ENCODE measurements at places on chromosomes 5 and 9. TPM values are rescaled to one million over a fixed set of nuclear protein-coding genes. Genes with fewer than 3 reads are reported as not detected.

DNA sequence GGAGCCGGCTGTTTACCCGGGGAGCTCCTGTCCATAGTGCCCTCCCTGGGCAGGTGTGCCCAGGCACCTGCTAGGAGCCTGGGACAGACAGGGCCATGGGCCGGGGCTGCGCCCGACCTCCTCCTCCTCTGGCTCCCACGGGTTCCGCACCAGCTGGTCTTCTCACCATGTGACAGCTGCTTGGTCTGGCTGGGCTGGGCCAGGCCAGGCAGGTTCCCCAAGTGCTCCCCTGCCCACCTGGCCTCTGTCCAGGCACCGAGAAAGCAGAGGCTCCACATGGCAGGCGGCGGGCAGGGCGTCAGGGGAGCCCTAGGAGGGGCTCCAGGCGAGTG, 60.0 kb downstream of the OLFM1 start:
- no peak for DNase-seq

DNA sequence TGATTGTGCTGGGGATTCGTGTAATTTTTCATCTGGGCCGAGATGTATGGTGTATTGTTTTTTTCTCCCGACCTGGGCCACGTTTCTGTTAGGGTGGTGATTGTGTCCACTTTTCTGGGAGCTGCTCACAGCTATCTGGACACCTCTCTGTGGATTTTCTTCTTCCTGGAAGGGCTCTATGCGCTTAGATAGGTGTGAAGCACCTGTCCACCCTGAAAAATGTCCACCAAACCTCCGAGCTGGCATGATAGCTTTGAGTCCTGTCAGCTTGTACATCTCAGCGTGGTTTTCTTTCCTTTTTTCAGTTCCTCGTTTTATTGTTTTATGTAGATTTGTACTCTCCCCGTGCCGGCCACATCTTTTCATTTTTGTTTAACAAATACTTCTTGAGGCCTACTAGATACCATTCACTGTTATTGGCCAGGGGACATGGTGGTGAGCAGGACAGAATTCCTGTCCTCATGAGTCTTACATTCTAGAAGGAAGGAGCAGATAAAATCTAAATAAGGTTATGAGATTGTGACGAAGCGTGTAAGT, 1.1 kb downstream of the UGCG start:
- DNase-seq, result no peak

- peak; percentile 88 for DNase-seq
These were observed 244.2 kb downstream of the FOXD4L6 start for GRCh38 chr9:40884072-40884901.

GRCh38 chr9:89972535-89972934, 367.7 kb downstream of the GADD45G start:
- no peak for DNase-seq

DNA sequence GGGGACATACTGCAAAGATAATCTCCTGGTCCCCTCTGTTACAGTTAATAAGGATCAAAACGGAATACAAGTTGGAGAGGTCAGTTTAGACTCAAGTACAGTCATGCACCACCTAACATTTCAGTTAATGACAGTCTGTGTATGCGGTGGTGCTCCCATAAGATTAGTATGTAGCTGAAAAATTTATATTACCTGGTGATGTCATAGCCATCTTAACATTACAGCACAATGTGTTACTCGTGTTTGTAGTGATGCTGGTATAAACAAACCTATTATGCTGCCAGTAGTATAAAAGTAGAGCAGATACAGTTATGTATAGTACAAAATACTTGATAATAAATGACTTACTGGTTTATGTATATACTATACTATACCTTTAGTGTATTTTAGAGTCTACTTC, 207.9 kb downstream of the GDNF start:
- DNase-seq, result no peak

- DNase-seq, result no peak
These were observed 108.3 kb downstream of the SMIM15 start for GRCh38 chr5:61053937-61054336.

- DNase-seq, result no peak
These were observed 1.7 kb downstream of the ADAMTS16 start for GRCh38 chr5:5141625-5142525.

GRCh38 chr5:137995077-137995748, 37.7 kb downstream of the FAM13B start:
- no peak for DNase-seq

DNA sequence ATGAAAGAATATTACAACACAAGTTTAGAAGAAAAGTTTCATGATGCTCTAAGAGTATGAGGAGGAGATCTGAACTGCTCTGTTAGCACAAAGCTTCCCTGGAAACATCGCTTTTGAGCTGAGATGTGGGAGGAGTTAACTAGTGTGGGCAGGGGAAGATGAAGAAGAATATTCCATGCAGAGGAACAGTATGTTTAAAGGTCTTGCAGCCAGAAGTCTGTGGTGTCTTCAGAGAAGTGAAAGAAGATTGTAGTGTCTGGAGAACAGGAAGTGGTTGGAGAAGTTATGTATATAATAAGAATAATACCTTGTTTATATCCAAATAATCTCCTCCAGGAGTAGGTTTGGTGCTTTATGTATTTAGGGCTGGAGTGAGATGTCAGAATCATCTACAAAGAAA, 406.7 kb downstream of the MAN2A1 start:
- no peak for DNase-seq

DNA sequence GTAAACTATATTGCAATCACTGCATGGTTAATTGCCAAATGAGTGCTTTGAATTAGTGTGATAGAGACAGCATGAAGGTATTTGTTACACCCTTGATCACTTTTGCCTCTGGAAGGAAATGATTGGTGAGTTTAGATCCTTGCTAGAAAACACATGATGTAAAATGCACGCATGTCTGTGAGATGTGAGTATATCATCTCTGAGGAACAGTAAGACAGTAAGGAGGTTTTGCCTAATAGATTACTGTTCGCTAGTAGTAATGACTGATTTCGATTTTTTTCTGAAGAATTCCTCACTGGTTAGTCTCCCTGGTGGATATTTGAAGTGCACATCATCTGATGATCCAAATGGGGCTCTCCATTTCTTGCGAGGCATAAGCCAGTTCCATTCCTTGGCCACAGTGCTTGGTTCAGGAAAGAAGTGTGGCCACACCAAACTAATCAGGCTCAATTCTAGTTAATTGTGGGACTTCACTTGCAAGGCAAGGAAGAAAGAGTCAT, 156.4 kb upstream of the ADRA1B start:
- DNase-seq, result no peak

CEP72 gene
- 2.0 TPM for total RNA-seq

LCN15 gene
- total RNA-seq, result 0.32 TPM

DNA sequence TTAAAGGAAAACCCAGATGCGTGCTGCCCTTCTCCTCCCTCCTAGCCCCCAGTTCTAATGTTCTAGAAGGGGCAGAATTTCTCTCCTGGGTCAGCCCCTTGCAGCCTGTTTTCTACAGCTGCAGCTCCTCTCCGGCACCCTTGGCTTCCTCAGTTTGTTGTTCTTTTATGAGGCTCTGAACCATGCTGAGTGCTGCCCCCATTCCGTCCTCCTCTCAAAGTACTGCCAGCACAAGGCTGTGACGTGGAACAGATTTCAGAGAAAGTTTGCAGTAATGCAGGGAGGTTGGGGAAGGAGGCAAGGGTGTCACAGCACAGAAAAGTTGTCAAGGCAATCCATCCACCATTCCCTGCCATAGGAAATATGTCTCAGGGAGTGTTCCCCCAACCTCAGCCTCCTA, 63.3 kb downstream of the RGS3 start:
- DNase-seq, result no peak

GRCh38 chr9:135883410-135884089, 23.8 kb downstream of the CAMSAP1 start:
- peak; percentile 67 for DNase-seq

DNA sequence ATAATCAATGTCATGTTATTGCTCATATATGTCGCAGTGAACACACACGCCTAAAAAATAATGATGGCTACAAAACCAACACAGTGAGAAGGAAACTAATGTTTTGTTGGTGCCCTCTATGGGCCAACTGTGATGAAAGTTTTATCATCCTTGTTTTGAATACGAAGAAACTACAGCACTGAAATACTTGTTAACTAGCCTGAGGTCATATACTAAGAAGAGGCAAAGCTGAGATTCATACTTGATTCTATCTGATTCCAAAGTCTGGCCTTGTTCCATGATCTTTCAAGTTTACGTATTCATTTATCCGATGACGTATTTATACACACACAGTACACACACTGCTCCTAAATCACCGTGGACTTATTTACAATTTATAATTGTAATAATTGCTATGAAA, 16.1 kb upstream of the DRD1 start:
- DNase-seq, result no peak

DNA sequence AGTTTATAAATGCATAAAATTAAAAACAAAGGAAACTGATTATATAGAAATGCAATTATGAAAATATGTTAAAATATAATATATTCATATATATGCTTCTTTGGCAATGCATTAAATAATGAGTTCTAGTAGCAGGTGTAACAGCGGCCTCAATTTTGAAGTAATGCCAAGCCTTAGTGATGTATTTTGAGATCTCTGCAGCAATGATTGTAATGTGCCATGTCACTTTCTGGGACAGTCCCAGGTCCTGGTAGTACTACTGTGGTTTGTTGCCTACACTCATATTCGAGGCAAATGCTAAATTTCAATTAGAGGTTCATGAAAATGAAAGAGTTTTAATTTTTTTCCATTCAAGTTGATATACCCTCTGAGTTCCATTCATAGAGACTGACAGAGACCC, 75.8 kb upstream of the ORM1 start:
- no peak for DNase-seq

DNA sequence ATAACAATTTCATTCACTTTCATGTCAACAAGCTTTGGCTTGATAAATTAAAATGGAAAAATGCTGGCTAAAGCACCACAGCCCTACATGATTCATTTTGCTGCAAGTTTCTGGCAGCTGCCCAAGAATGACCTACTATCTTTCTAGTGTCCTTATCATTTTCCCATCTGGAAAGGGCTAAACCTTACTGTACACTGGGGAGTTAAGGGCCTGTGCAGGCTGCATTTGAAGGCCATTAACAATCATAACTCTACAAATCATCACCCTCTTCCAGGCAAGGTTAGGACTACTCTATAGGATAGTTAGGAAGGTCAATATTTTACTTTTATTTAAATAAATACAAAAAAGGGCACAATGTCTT, 579.7 kb upstream of the ZNF608 start:
- no peak for DNase-seq

- no peak for DNase-seq
These were observed 3.1 kb downstream of the GTF3C4 start for GRCh38 chr9:132673355-132673754.

ROR2 gene
- total RNA-seq, result 9.5 TPM

FBXW2 gene
- total RNA-seq, result 66.9 TPM

ACOT12 gene
- total RNA-seq, result not detected

DNA sequence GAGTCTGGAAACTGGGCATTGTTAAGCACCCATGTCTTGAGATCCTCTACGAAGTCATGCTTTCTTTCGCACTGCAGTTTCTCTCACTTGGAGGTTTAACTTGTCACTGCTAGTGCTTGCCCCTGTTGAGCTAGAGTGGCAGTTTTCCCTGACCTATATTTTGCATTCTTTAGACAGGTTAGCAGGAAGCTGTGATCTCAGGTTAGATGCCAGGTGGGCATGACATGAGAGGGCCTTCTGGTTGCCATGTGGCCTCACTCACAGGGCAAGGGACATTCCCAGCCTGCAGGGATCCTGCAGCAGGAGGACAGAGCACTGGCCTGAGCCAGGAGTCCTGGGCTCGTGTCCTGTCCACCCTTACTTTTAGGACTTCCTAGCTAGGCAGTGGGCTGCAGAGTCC, 28.6 kb downstream of the SLC36A1 start:
- DNase-seq, result no peak

DNA sequence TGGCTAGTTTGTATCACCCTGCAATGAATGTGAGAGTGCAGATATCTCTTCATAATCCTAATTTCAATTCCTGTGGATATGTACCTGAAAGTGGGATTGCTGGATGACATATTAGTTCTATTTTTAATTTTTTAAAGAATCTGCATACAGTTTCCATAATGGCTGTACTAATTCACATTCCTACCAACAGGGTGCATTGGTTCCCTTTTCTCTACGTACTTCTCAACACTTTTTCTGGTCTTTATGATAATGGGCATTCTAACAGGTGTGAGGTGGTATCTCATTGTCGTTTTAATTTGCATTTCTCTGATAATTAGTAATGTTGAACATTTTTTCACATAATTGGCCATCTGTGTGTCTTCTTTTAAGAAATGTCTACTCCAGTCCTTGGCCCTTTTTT, 927.5 kb downstream of the DTWD2 start:
- DNase-seq, result no peak

SERF1A gene
- total RNA-seq, result 6.2 TPM

PCDHA1 gene
- not detected for total RNA-seq

DNA sequence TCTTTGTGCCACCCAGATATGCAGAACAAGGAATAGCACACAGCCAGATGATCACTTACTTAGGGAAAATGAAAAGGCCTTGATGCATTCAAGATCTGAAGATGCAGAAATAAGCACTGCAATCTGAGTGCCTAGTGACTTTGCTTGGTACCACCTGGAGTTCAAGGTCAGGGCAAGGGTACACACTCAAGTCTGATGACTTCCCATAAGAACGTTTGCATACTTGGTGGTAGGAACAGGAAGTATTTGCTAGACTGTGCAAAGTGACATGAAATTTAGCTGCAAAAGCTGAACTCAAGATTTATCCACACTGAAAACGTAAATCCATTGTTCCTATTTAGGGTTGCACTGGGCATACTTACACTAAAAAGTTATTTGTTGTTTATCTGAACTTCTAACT, 177.1 kb downstream of the PIK3R1 start:
- no peak for DNase-seq

MYMK gene
- total RNA-seq, result not detected

DNA sequence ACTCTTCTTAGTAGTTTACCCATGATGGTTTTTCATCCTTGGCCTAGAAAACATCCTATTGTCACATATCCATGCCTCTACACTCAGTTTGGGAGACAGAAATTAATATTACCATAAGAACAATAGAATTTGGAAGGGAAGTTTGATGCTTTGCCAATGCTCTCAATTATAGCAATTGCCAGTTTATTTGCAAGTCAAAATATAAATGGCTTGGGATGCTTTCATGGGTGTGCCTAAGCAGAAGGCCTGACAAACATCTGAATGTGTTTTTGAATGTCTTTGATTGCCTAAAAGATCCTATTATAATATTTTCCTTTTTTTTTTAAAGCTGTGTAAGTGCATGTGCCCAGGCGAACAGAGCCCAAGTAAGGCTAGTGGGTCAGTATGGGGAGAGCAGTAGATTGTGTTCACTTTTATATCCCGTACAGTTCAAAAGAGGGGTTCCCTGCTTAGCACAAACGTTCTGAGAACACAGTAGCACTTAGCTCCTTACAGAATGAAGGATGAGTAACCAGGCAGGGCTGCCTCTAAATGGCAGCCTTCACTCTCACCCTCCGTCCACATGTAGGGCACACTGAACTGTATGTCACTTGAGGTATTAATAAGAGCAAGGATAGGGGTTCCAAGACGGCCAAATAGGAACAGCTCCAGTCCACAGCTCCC, 56.0 kb upstream of the AGXT2 start:
- no peak for DNase-seq

GRCh38 chr5:2187687-2188086, 305.0 kb upstream of the IRX4 start:
- DNase-seq, result peak; percentile 57

- DNase-seq, result no peak
These were observed 19.3 kb downstream of the PTPN3 start for GRCh38 chr9:109478665-109479380.

- DNase-seq, result no peak
These were observed 1.2 kb upstream of the AK3 start for GRCh38 chr9:4742246-4742645.

All from mesenteric fat pad (tissue), 1 donor.